Kidney capillary endothelial cell (primary cell): ENCODE measurements at places on chromosomes 5 and 9.

GRCh38 chr9:98523231-98523901 lies 185.4 kb downstream of the GABBR2 start:
- no peak for DNase-seq

DNA sequence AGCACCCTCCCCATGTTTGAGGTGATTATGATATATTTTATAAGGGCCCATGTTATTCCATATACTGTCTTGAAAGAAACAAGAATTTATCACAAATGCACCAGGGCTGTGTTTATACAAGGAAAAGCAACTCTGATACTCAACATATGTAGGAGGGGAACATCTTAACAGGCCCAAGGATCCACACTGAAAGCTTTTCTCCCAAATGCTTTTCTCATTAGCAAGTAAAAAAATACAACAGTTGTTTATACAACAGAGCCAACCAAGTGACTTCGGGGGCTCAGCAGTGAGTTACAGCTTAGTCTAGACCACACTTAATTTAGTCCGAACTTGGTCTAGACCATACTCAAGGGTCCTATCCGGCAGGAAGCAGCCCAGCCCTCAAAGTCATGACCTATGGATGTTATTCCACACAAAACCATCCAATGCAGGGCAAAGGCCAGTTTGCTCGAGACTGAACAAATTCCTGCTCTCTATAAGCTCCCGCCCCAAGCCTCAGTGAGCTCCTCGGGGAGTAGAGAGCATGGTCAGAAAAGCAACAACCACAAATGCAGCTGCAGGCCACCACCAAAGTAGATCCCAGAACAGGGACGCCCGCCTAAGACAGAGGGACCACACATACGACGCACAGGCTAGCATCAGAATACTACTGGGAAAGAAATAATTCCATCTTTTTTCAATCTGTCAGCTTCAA lies 6.8 kb downstream of the GZMK start:
- DNase-seq = no peak

DNA sequence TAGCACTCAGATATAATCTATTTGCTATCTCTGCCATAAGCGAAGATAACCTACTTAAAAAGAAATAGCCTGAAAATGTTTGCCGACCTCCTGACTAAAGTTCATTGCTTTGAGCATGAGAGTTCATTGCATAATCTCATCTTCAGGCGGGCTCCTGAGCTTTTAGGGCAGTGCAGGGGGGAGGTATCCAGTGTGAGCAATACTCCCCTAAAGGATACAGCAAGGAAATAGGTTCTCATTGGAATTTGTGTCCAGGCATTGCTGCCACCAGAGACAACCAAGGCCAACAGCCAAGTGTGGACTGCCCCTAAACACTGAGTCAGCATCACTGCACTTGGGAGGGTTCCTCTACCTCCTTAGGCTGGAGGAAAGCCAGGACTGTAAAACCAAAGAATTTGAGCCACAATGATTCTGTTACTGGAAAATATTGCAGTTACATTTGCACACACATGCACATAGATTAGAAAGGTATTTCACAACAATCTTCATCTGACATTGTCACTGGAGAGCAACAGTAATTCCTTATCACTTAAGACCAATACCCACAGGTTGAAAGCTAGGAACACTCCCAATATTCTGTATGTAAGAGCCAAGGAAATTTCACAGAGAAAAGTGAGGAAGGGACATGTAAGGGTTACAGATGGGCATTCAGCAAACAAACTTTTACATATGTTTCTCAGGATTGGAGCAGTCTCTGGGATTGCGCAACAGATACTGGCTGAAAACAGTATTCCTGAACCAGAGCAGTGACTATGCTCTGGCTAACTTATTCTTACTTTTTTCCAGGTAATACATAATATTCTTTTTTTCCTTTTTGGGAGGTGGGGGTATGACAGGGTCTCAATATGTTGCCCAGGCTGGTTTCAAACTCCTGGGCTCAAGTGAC lies 98.6 kb upstream of the TLE1 start:
- no peak for DNase-seq

DNA sequence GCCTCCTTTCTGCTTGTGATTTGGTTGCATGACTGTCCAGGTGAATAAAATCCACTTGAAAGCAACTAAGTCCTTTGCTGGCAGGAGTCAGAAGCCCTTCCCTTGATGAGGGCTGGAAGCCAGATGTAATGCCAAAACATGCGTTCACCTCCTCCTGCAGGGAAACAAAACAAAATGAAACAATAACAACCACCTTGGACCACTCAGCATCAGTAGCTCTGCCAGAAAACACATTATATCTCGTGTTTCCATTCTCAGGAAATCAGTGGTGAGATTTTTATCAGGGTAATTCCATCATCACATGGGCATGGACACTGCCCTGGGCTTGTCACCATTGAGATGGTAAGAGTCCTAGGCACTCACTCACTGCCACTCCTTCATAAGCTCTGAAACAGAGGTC lies 350.3 kb upstream of the ACTBL2 start:
- no peak for DNase-seq

- DNase-seq = no peak
Measured at GRCh38 chr9:89122949-89123348, 55.7 kb downstream of the SHC3 start.

DNA sequence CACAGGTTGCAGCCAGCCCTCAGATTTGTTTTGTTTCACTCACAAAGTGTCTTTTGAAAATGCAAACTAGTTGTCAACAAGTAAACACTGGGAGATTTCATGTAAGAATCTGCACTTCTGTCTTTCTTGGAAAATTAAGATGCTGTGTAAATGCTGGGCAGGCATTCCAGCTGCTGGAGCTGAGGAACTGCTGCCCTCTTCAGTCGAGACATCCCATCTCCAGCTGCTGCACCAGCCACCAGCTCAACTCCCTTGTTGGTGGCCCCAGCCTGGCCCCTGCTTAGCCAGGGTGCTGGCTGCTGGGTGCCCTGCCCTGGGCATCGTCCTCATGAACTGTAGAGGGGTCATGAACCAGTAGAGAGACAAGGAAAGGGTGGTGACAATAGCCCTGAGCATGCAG lies 33.1 kb upstream of the AFAP1L1 start:
- no peak for DNase-seq

DNA sequence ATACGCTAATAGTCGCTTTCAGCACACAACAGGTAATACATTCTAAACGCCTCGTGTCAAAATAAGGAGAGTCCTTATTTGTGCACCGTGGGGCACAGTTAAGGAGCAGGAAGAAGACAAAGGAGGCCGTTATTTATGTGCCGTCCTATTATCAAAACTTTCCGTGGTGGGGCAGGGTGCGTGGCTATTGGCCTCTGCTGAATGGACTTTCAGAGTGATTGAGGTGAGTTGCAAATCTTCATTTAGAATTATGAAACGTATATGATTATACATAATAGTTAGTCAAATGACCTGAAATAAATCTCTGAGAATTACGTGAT lies 833 bp downstream of the C5orf24 start:
- DNase-seq = peak; percentile 34

DNA sequence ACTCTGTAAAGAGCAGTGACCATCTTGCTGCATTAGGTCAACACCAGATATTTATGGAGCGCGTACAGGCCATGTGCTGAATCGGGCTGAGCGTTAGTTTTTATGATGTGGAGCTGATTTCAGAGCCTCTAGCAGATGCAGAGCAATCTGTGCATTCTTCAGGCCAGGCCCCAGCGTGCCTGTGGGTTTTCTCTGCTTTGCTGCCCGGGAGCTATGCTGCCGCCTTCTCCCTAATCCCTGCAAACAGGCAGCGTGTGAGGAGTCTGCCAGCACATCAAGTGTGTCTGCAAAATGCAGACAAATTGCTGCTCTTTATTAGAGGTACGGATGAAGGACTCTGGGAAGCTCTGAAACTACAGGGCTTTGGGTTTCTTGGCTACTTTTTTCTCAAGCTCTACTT lies 170.0 kb downstream of the NTRK2 start:
- DNase-seq = no peak

DNA sequence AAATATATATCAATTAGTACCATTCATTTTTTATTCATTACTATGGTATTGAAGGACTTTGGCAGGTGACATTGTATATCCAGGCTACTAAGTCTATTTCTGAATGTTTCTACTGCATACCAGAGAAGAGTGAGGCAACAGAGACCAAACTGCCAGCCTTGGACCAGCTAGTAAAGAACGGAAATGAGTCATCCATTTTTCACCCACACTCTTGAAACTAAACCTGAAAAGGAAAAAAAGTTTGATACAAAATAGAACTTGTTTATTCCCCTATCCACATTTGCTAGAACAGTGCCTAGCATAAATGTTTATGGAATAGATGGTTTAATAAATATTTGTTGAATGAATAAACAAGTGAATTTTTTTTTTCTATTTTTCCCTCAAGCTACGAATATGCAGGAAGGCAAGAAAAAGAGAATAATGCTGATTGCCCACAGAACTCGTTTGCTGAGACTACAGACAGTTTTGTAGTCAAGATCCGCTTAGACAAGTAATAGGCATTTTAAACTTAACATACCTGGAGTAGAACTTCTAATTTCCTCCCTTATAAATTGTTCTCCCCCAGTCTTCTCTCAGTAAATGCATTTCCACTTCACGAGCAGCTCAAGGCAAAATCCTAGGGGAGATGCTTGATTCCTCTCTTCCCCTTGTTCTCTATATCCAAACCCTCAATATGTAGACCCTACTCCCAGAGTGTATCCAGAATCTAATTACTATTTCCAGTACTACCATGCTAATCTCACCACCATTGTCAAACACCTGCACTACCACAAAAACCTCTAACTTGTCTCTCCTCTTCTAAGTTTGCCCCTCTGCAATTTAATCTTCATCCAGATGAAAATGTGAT lies 146.2 kb upstream of the RASA1 start:
- peak; percentile 90 for DNase-seq

- no peak for DNase-seq
Measured at GRCh38 chr5:81842795-81843398, 92.0 kb upstream of the SSBP2 start.

DNA sequence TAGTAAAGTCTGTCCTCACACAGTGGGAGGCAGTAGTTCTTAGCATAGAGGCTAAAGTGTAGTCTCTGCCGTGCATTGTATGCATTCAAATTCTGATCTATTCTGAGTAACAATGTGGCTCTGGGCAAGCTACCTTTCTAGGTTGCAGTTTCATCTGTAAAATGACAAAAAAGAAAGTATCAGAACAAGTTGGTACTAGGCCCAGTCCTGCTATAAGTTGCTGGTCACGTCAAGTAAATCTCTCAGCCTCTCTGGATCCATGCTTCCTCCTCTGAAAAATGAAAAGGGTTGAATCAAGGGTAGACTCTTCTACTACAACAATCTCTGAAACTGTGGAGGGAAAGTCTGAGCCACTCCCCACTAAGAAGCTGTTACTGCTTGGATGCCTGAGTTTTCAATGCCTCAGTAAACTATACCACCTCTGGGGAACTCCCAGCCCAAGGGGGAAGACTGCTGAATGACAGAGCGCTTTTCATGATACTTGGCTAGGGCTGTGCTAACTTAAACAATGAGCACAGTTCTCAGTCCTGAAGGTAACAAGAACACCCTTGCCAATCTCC lies 34.5 kb upstream of the SPARC start:
- DNase-seq = no peak

- no peak for DNase-seq
Measured at GRCh38 chr9:78472111-78472510, 175.2 kb downstream of the PSAT1 start.

DNA sequence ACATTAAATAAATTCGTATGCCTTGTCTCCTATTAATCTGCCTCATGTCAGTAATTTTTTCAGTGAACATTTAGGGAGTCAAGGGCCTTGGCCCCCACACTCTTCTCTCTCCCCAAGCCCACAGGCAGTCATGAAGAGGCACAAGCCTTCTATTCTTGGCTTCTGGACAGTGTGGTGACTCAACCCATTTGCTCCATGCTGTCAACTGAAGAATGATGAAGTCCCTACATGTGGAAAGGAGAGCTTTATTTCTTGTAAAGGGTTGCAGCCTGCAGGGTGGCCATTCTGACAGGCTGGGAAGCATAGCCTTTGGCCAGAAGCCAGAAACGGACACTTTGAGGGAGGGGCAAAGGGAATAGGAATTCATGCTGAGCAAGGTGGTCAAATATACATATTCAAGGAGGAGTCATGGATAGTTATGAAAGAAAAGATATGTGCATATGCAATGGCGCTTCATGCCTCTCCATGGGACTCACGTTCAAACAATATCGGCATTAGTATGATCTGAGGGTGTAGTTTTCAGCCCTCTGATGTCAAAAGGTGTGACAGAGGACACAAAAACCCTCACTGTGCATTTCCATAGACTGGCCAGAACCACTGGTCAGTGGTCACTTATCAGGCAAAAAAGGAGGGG lies 31.3 kb downstream of the ANKRA2 start:
- no peak for DNase-seq

- DNase-seq = no peak
Measured at GRCh38 chr5:5752844-5753243, 330.4 kb downstream of the ICE1 start.

- DNase-seq = no peak
Measured at GRCh38 chr9:115191667-115192066, 73.7 kb upstream of the TNC start.

DNA sequence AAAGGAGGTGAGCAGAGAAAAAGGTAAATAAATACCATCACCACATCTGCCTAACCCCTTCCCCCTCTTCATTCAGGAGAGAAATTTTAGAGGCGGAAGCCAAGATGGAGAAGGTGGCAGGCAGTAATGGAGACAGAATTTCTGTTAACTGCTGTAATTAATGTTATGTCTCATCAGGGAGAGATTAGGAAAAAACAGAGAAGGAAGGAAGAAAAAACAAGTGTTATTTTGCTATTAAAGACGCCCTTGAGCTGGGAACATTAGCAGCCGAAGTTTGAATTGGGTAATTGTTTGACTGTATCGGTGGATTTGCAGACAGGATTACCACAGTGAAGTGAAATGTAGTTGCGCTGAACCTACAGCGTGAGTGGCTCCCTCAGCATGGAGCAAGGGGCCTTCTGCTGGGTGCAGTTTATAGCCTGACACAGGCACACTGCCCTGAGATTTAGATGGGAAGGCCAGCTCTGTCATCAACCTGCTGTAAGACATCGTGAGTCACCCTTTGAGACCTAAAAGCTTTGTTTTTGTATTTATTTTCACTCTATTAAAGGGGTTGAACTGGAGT lies 136.3 kb downstream of the ASTN2 start:
- no peak for DNase-seq

DNA sequence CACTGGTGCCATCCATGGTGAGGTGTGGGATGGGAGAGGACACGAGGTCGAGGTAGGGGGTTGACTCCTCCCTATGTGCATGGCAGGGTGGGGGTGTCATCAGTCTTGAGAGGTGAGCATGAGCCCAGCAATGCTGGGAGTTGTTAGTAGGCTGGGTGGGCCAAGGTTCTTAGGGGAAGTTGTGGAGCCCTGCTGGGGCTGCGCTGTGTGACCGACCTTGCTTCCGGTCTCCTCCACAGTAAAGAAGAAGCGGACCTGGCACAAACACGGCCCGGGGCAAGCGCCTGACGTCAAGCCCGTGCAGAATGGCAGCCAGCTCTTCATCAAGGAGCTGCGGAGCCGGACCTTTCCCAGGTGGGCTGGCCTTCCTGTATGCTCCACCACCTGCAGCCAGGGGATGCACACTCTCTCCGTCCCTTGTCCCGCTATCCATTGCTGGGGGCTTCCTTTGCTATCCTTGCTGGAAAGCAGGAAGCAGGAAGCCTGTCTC lies 59.8 kb downstream of the PHF2 start:
- no peak for DNase-seq
